NCI-H146 (cell line): ENCODE measurements at places on chromosomes 6 and 20.

GRCh38 chr6:107877968-107878367 lies 53.9 kb upstream of the SCML4 start:
- no peak for DNase-seq

DNA sequence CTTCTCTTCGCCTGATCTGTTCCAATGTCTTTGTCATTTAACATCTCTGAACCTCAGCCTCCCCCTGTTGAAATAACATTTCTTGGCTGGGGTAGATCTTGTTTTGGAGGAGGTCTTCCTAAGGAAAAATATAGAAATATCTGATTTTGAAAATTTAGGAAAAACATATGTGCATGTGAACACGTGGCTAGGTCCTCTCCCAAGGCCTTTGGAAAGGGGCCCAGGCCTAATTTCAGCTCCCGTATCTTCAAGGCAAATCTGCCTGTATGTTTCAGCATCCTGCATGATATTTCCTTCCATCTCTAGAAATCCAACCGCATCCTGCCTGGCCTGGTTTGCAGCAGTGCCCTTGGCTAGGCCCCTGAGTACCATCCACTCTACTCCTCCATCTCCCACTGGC lies 261.2 kb downstream of the PHACTR1 start:
- DNase-seq = no peak

GRCh38 chr20:29741594-29741893 lies 1515.9 kb upstream of the DEFB115 start:
- no peak for DNase-seq

GRCh38 chr6:108074057-108074358 lies 533 bp downstream of the OSTM1 start:
- no peak for DNase-seq

DNA sequence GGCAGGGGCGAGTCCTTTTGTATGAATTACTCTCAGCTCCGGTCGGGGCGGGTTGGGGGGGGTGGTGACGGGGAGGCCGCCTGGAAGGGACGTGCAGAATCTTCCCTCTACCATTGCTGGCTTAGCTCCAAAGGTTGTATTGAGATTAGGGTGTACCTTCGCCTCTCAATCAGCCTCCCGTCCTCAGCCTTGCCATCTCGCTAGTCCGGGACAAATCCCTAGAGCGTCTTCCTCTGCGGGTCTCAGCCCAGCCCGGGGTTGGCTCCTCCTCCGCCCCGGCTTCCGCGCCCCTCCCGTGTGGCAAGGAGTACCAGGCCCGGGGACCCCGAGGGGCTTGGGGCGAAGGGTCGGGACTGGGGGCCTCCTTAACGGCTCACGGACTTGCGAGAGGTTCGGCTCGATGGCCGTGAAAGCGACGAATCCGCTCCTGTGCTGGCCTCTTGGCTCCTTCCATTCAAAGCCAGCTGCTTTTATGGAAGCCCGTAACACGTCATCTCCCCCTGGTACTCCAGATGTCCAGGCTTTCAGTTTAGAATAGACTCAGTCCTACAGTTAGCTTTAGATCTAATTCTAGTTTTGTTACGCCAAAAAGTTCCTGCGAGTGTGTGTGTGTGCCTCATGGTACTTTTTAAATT lies 636 bp upstream of the EEF1A1 start:
- peak; percentile 84 for DNase-seq

DNA sequence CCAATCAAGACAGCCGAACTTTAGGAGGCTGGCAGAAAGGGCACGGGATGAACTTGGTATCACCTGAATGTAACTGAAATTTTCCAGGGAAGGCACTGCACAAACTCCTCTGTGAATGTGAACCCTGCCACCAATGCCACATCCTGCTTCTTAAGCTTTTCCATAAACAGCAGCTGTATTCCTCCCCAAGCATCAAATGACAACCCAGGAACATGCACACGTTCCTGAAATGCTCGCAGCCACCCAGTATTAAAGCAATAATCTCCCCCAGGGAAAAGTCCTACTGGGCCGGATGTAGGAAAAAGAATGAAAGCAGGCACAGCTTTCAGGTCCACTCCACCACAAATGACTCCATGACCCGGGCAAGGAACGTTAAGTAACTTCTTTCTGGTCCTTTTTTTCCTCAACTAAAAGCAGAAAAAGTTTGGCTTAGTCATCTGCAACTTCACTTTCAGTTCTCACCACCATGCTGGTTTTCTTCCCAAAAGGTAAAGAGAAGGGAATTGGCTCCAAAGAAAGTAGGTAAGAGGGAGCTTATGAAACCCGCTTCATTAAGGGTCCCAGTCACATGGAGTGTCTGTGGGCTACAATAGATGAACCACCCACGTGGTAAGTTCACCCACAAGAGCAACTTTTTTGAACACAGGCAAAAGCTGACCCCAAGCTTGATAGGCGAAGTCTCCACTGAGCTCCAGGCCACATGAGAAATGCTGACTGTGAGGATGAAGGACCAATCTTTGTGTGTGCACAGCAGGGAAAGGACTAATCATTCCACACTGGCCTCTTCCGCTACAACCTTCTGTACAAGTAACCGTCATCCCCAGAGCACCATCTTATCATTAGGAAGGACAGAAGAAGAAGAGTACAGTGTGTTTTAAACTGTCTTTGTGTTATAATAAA lies 90.1 kb downstream of the HIVEP2 start:
- no peak for DNase-seq

DNA sequence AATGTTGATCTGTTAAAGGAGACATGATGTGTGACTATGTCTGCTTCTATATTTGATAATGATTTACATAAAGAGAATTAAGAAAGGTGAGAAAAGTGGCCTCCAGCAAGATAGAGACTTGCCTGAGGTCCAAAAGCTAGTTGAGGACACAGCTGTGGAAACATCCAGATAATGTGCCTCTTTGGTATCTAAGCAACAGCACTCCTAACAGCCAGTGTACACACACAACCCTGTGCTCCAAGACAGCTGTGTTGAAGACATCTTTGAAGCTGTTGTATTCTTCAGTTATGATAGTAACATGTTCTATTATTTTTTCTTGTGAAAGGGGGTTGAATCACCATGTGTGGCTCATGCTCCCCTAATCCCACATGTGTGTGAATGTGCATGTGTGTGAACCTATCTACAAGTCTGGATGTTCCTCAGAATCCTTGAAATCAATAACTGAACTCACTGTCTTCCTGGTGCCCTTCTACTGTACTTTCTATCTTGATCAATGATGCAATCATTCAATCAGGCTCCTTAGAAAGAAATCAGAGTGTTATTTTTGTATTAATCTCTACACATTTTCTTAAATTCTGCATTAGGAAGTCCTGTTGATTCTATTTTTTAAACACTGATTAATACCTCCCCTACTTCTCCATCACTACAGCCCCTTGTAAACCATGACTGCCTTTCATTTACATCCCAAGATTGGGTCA lies 116.7 kb upstream of the SSTR4 start:
- no peak for DNase-seq

DNA sequence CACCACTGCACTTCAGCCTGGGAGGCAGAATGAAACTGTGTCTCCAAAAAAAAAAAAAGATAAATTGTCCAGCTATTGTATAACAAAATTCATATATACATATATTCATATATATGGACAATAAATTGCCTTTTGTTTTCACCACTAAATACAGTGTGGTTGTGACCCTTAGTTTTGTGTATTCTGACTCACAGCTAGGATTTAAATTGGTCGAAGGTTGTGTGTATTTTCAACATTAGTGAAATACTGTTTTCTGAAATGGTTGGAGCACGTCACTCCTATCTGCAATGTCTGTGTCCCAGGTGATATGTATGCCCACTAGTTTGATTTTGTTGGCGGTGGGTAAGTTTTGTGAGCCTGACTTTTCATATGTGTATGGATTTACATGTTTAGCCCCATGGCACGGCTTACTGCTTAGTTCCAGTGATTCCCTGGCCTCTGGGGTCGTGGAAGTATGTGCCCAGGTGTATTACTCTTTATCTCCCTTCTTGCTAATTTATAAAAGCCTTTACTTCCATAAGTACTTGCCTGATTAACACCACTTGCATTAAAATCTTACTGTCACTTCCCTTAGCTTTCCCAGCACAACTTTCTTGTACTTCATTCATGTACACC lies 33.3 kb downstream of the JARID2 start:
- no peak for DNase-seq

DNA sequence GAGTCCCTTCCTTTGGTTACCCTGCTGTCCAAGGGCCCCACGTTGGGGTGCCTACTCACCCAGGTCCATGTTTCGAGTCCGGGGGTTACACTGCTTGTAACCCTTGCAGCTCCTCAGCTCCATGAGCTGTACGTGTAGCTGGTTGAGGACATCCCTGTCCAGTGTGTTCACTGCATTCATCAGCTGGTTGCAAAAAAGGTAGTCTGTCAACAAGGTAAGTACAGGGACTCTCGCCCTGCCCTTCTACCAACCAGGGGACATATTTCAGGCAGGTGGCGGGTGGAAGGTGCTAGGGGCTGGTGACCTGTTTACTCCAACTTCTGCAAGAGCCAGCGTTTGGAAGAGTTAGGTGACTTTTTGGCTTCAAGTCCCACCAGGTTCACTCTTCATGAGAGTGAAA lies 123.6 kb downstream of the SULF2 start:
- DNase-seq = no peak

DNA sequence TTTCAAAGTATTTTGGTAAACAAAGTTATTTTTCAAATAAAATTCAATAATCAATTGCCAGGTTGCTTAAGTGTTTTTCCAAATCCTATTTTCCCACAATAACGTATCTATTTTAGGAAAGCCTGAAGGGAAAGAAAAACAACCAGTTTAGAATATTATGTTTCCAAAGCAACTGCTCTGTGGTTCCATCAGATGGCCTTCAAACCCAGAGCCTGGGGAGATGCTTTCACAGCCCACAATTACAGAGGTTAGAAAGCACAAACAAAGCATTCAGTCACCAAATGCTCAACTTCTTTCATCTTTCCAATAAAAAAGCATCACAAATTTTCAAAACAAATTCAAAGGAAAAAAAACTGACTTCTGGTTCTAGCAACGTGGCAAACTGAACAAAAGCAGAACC lies 66.0 kb downstream of the ELOVL5 start:
- DNase-seq = no peak

- DNase-seq = no peak
Observed at GRCh38 chr20:49636447-49636846, 68.5 kb upstream of the PTGIS start.

DNA sequence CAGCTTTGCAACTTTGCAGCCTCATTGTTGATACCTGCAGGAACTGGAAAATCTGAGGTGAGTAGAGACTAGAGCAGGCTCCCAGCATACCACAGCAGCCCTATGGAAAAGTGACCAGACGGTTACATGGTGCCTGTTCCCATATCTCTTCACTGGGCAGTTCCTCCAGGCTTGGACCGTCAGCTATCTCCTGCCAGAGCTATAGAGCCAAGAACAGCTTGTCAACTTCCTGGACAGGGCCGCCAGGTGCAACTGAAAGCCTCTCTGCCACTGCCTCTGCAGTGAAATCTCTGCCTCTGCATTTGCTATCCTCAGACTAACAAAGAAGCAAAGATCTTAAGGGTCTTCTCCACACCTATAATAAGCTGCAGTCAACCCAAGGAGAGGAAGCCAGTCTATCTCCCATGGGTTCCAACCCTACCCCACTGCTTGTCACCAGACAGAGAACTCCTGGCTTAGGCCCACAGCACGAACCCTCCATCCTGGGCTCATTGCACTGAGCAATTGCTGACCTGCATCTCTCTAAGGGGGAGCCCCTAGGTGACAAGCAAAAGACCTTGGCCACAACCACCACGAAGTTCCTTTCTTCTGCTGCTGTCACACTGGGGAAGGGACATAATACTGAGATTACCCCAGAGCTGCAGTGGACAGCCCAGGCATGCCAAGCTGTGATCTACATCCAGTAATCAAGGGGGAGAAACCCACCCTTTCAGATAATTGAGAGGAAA lies 60.1 kb upstream of the KHDRBS2 start:
- DNase-seq = no peak

GRCh38 chr6:21005816-21006570 lies 471.7 kb downstream of the CDKAL1 start:
- no peak for DNase-seq

- DNase-seq = no peak
Observed at GRCh38 chr20:40486297-40486696, 202.7 kb downstream of the MAFB start.

DNA sequence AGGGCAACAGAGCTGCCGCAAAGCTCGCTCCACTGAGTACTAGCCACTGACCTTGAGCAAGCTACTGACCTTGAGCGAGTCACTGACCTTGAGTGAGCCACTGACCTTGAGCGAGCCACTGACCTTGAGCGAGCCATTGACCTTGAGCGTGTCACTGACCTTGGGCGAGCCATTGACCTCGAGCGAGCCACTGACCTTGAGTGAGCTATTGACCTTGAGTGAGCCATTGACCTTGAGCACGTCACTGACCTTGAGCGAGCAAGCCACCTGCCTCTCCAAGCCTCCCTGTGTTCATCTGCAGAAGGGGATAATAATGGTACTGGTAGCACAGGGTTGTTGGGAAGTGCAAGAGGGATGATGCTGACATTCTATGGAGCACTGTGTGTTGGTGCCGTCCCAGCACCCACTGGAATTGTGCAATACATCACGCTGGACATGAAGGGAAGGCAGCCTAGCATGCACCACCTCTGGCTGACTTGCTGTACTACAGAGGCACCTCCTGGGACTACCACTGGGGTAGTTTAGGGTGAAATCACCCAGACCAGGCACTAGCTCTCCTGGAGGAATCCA lies 60.2 kb downstream of the CTCFL start:
- no peak for DNase-seq

DNA sequence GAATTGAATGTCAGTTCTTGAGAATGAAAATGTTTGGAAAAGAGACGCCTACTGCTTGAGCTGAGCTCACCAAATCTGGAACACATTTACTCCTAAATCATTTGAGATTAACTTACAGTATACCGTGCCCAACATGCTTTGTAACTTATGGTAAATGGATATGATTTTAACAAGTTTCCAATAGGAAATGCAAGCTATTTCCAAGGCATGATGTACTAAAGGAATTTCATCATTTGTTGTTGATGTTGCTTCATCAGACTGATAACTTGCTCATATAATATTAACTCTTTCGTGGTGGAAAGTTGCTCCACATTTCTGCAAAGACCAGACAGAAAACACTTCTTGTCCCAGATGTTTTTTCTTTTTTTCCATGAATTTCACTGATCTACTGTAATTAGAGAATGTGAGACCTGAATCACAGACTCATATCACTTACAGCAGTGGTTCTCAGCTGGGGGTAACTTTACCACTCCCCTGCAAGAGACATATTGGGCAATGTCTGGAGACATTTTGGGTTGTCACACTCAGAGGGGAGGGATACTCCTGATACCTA lies 116.6 kb upstream of the TRAF3IP2 start:
- no peak for DNase-seq

GRCh38 chr6:68139130-68139529 lies 496.0 kb upstream of the ADGRB3 start:
- DNase-seq = peak; percentile 5

DNA sequence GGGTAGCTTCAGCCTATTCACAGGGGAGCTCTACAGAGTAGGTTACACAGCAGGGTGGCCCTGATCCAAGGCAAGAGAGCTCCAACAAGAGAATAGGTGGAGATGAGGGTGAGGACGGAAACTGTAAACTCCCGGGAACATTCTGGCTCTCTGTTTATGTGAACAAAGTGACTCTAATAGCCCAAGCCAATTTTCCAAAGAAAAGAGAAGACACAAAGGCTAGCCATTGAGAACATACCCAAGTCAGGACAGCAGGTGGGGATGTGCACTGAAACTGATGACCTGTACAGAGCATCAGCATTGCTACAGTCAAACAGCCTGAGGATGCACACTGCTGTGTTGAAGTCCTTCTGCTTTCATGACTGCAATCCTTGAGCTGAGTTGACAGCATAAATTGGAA lies 136.0 kb upstream of the TOP1 start:
- no peak for DNase-seq

- DNase-seq = no peak
Observed at GRCh38 chr6:129871221-129871620, 10.1 kb upstream of the TMEM244 start.

- no peak for DNase-seq
Observed at GRCh38 chr20:51562027-51562331, 19.5 kb upstream of the NFATC2 start.
